ENCODE measurements at places on chromosomes 3 and 15.

GRCh38 chr3:18531662-18532061 is 106.5 kb upstream of the SATB1 start:
- DNase-seq, result no peak

GRCh38 chr3:172622916-172623700 is 87.8 kb downstream of the NCEH1 start:
- DNase-seq, result no peak

GRCh38 chr15:76199106-76200082 is 111.9 kb downstream of the ETFA start:
- DNase-seq, result no peak

- DNase-seq, result peak; percentile 27
Observed at GRCh38 chr15:88664151-88664778, 25.4 kb downstream of the ISG20 start.

DNA sequence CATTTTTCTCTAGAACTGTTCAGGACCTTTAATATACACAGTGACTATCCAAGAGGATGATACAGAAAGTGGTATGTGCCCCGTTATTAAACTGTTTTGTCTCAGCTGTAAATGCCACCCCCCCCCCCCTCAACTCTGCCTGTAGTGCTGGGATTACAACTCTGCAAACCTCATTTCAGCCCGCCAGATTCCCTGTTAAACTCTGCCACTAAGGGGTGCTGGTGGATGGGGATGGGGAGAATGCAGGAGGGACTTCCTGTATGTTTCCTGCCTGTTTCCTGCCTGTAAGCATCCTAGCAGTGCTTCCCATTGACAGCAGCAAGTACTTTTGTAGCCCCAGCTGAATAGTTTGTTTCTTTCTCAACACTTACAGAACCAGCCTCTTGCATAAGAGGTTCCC is 301.7 kb upstream of the RORA start:
- no peak for DNase-seq

DNA sequence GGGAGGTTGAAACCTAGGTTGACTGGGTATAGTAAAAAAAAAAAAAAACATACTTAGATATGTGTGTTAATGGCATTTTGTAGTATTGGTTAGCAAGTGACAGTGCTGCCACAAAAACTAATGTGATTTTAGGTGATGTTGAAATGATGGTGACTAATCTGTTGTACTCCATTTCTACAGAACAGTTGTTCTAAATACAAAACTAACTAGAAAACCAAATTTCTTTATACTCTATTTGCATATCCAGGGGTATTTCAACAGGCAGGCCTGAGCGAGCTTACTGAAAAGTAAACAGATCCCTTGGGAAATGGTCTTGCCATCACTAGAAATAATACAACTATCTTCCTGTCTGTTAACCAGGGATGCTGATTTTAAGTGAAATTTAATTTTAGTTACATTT is 20.5 kb downstream of the TSC22D2 start:
- DNase-seq, result no peak

GRCh38 chr3:43793648-43794372 is 103.1 kb downstream of the ABHD5 start:
- DNase-seq, result no peak

DNA sequence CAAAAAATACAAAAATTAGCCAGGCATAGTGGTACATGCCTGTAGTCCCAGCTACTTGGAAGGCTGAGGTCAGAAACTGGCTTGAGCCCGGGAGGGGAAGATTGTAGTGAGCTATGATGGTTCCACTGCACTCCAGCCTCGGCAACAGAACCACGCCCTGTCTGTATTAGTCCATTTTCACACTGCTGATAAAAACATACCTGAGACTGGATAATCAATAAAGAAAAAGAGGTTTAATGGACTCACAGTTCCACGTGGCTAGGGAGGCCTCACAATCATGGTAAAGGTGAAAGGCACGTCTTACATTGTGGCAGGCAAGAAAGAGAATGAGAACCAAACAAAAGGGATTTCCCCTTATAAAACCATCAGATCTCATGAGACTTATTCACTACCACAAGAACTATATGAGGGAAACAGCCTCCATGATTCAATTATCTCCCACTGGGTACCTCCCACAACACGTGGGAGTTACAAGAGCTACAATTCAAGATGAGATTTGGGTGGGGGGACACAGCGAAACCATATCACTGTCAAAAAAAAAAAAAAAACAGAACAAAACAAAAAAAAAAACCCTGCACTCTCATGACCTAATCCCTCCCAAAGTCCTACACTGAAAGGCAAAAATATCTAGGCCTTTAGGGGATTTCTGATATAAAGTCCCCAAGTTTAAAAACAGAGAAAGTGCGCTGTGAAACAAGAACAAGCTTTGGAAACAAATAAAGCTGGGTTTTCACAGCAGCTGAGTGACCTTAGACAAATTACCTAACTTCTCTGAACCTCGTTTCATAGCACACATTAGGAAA is 224.7 kb downstream of the IGSF11 start:
- DNase-seq, result no peak

DNA sequence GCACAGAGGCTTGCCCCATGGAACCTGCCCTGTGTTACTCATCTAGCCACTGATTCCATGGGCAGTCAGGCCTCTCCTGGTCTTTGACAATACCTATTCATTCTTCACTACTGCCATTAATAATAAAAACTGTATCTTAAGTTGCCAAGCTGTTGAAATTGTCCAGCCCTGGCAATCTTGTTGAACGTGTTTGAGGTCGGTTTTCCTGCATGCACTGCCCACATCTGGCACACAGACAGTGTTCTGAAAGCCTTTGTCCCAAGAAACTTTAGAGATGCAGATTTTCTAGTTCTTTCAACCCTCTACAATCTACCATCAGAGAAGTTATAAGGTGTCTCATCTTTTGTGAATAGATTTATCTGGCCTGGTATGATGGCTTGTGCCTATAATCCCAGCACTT is 567.2 kb upstream of the NECTIN3 start:
- no peak for DNase-seq

DNA sequence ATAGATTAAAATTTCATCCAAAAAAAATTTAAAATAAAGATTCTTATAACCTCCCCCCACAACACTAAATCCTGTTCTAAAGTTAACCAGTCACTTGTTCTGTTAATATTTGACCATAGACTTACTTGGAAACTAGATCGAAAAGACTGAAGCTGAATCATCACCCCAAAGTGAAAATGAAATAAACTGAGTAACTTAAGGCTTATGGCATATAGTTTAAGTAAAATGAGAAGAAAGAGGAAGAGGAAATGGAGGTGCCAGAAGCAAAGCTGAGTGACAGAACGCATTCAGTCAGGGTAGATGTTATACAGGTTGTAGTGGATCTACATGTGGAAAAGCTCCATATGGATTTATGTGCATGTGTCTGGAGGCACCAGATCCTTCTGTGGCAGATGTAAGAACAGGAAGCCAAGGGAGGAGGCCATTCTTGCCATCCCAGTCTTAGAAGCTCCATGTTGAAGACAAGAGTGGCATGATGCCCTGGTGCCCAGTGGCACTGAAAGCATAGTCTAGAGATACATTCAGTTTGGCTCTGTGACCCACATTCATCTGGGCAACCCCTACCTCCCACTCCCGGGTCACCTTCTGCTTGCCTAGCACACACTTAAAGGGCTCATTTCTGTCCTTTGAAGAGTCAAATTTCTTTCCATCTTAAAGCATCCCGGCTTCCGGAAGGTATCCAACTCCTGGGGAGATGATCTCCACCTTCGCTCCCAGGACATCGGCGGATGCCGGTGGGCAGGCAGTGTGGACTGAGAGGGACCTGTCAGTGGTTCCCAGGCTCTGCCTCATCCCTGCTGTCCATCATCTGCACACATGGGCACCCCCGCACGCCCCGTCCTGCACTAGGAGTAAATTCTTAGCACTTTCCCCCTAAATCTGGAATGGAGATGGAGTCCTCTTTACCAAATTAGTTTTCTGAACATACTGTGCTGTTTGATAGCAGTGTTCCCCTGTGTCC is 90.8 kb downstream of the NEO1 start:
- DNase-seq, result no peak

GRCh38 chr3:149881879-149882278 is 68.9 kb downstream of the RNF13 start:
- no peak for DNase-seq

GRCh38 chr3:42562047-42562907 is 19.5 kb downstream of the SEC22C start:
- no peak for DNase-seq

GRCh38 chr3:85781806-85782205 is 823.0 kb downstream of the CADM2 start:
- DNase-seq, result no peak

DNA sequence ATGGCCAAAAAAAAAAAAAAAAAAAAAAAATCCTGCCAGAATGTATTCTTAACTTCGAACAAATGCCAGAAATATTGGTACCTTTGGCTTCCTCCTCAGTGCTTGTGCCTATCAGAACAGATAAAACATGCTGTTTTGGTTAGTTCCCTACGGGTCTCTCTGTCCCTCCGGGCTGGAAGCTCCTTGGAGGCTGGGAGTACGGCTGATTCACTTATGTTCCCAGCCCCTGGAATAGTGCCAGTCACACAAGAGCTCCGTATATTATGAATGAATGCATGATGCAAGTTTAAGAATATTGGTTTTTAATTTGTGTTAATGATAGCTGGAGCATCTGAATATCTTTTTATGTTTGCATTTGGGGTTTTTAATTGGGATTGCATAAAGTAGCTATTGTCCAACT is 44.0 kb downstream of the NR2F2 start:
- no peak for DNase-seq

DNA sequence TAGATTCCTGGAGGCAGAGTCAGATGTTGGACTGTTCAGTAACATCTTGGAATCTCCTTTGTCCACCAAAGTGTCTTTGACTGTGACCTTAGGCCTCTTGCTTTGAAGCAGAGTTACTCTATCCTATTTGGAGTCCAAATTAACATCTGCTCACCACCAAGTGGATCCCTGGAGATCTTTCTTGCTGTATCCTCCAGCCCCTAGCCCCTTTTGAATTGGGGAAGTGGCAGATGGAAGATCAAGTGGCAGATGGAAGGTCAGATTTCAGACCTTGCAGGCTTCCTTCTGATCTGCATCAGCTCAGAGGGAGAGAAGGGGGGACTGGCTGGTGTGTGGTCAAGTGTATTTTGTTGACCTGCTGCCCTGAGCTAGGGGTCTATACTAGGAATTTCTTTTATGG is 125.0 kb upstream of the ROPN1 start:
- DNase-seq, result no peak

DNA sequence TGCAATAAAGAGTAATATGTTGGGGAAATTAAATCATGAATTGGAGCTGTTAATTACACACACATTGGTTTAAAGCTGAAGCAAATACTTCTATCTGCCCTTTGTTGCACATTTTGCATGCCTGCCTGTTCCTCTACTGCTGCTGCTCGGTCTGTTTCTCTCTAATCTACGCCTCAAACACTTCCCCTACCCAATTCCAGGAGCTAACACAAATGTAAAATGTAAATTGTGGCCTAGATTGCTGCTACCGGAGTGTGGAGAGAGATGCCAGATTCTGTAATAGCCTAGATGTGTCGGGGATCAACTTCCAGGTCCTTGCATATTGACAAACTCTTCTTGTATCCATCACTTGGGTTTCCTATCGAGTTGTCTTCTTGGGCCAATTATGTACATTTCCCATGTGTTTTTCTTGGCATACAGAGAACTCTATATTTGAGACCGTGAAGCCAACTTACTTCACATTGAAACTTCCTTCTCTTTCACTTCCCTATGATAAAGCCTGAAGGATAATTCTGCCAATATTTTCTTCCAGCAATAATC is 450.4 kb upstream of the NR2F2 start:
- DNase-seq, result no peak

DNA sequence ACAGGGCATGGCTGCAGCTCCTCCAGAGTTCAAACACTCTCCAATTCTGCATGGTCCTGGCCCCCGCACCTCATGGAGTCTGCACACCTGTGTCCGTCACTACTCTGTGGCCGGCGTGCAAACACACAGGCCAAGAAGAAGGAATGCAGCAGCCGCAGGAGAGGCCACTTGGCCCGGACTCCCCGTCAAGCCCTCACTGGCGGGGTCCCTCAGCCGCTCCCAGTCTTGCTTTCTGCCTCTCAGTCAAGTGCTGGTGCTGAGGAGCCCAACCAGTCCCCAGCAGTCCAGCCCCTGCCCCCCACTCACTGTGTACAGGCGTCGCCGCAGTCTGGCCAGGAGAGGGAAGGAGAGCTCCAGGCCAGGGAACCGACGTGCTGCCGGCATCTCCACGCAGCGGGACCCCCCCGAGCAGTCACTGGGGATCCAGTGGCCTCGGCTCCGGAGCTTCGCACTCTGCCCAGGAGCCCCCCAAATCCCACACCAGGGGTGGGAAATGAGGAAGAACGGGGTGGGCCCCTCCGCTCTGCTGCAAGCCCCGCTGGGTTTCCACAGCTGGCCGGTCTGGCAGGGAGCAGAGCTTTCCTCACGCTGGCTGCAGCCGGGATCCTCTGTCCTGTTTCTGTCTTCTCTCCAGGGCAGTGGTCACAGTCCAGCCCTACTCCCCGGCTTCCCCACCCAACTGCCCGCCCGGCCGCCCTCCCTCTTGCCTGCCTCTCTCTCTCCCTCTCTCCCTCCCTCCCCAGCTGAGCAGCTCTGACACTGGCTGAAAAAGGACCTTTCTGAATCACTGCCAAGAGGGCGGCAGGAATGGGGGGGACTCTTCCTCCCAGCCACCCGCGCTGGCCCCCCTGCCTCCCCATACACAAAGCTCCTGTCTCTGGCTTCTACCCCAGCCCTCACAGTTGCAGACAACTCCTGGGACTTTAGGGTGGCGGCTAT is 16.0 kb downstream of the TNK2 start:
- no peak for DNase-seq

DNA sequence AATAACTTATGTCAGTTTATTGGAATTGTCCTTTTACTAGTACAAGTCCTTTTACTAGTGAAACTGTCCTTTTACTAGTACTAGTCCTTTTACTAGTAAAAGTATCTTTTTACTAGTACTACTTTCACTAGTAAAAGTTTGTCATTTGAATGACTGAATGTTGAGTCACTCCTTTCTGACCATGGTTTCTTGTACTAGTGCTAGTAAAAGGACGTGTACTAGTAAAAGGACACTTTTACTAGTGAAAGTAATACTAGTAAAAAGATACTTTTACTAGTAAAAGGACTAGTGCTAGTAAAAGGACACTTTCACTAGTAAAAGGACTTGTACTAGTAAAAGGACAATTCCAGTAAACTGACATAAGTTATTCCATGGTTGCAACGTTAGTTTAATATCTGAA is 96.3 kb downstream of the ZMAT3 start:
- DNase-seq, result no peak

DNA sequence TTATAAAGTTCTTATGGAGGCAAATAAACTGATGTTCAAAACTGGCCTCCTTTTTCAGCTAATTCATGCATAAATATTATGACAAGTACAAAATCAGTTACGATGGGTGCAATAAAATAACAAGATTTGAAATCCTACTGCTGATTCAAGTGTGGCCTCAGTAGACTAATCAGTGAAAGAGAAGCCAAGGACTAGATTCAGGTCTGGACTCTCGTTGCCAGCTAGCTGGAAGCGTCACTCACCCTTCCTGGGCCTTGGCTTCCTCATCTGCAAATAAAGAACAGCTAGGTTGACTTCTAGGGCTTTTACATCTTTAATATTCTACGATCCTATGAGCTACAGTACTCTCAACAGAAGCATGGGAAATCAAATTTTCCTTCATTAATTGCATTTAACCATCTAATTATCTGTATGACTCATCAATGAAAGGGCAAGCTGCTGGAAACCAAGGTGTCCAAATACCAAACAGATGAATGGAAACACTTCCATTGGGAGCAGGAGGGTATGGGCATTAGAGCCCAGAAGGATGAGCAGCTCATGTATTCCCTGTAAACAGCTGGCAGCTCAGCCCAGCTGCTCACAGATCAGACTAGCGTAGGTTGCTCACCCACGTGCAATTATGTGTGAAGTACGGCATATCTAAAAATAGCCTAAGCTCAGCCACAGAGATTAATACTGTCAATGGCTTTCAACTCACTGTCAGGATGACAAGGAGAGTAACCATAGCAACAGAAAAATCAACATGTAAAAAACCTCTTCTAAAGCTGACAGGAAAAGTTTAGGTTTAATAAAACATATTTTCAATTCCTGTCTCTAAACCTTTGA is 294.8 kb downstream of the PLCL2 start:
- no peak for DNase-seq
